ENCODE measurements at places on chromosomes 6 and 20. TPM values are rescaled to one million over a fixed set of nuclear protein-coding genes. Genes with fewer than 3 reads are reported as not detected.

ADGRF1 gene
- total RNA-seq = 10.4 TPM

STMND1 gene
- total RNA-seq = 2.2 TPM

SFTA2 gene
- 149 TPM for total RNA-seq

EYA4 gene
- total RNA-seq = 0.17 TPM

CST2 gene
- total RNA-seq = not detected

MTFR2 gene
- total RNA-seq = 0.58 TPM

MYH7B gene
- total RNA-seq = 1.4 TPM

OLIG3 gene
- not detected for total RNA-seq

ZCCHC3 gene
- 16.7 TPM for total RNA-seq

LHFPL5 gene
- total RNA-seq = 0.69 TPM

FOXS1 gene
- 1.6 TPM for total RNA-seq

COX4I2 gene
- 3.8 TPM for total RNA-seq

RSPH4A gene
- 0.49 TPM for total RNA-seq

IL17A gene
- not detected for total RNA-seq

TOP1 gene
- 83.2 TPM for total RNA-seq

ADGB gene
- not detected for total RNA-seq

RNF144B gene
- 33.9 TPM for total RNA-seq

PROKR2 gene
- total RNA-seq = not detected

DBNDD2 gene
- total RNA-seq = 48.0 TPM

TTK gene
- 0.92 TPM for total RNA-seq

LZTS3 gene
- 54.1 TPM for total RNA-seq

BPIFA1 gene
- not detected for total RNA-seq

GHRH gene
- not detected for total RNA-seq

HCRTR2 gene
- not detected for total RNA-seq

EYS gene
- not detected for total RNA-seq

GPX5 gene
- not detected for total RNA-seq

RIMS1 gene
- total RNA-seq = 22.2 TPM

DEFB124 gene
- total RNA-seq = 0.81 TPM

CGA gene
- not detected for total RNA-seq

BANF2 gene
- not detected for total RNA-seq

ZKSCAN3 gene
- total RNA-seq = 8.6 TPM

BTNL2 gene
- not detected for total RNA-seq

PGC gene
- 6.7 TPM for total RNA-seq

GLP1R gene
- total RNA-seq = 0.06 TPM

BHLHE23 gene
- not detected for total RNA-seq

LY6G6D gene
- total RNA-seq = not detected

BMP5 gene
- 2.4 TPM for total RNA-seq

TSBP1 gene
- not detected for total RNA-seq

SCUBE3 gene
- 0.37 TPM for total RNA-seq

RAB32 gene
- 31.1 TPM for total RNA-seq

TRAPPC3L gene
- not detected for total RNA-seq

SLC32A1 gene
- not detected for total RNA-seq

SULF2 gene
- total RNA-seq = 74.8 TPM

PRDM13 gene
- total RNA-seq = not detected

PTCHD4 gene
- total RNA-seq = not detected

CEP43 gene
- total RNA-seq = 18.8 TPM

NUP43 gene
- total RNA-seq = 31.6 TPM

PPP1R10 gene
- 95.6 TPM for total RNA-seq

SMIM28 gene
- total RNA-seq = not detected

RFX6 gene
- not detected for total RNA-seq

CHRNA4 gene
- total RNA-seq = not detected

TFAP2D gene
- not detected for total RNA-seq

SH3BGRL2 gene
- 64.3 TPM for total RNA-seq

PLA2G7 gene
- 1.8 TPM for total RNA-seq

TFAP2A gene
- 0.89 TPM for total RNA-seq

SMOC2 gene
- total RNA-seq = 213 TPM

PKIB gene
- 5.5 TPM for total RNA-seq

Data from mucosa of gallbladder (tissue), 1 donor.